ENCODE measurements at places on chromosomes 7 and 10.

GRCh38 chr10:13651969-13652720 is 65.4 kb downstream of the PRPF18 start:
- no peak for DNase-seq

DNA sequence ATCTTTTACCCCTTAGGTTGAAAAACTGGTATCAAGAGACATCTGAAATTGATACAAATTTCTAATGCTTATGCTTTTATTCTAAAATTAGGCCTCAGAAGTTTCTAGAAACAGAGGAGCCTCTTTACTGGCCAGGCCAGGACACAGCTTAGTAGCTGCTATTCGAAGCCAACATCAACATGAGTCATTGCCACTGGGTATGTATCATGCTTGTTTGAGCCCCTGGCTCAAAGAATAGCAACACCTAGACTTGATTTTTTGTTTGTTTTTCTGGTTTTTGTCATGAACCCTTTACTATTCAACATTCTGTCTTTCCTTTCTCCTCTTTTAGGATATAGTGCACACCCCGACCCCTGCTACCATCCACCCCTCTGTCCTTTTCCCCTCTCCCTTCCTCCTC is 90.9 kb upstream of the STK17A start:
- DNase-seq: no peak

- DNase-seq: no peak
These were observed 15.3 kb downstream of the KCNH2 start for GRCh38 chr7:150962553-150963399.

DNA sequence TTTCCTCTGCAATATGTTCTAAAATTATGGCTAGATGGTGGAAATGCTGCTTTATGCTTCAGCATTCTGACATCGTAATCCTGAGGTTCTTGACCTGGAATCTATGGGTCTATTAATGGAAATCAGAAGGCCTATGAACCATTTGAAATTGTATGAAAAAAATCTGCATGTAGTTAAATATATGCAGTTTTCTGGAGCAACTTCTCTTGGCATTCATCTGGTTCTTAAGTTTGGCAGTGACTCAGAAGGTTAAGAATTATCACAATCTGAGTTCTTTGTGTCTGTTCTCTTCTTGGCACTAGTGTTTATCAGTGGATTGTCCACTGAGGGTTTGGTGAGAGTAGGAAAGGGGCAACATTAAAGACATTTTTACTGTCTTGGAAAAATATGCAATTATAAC is 71.1 kb upstream of the FZD1 start:
- no peak for DNase-seq

DNA sequence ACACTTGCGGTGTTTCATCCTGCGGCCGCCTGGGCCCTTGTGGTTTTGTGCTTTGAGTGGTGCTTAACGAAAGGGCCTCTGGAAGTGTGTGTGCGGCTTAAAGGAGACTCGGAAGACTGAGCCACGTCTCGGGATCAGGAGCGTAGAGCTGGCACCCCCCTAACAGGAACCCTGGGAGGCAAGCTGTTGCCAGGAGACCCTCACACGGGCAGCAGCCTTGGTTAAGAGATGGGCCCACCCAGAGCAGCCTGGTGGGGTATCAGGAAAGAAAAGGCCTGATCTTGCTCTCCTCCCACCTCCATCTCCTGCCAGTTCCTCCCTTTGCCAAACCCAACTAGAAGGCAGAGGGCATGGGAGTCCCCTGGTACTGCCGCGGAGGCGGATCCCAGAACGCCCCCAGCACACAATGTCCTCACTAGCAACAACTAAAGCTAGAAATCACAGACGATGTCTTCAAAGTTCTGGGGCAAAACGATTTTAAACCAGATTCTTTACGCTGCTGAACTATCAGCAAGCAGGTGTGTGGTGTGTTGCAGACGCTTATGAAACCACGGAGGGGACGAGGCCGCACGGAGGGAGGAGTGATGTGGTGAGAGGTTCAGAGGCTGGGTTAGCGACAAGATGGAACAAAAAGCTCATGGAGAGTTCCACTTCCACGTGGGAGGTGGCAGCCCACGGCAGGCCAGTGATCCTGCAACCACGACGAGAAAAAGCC is 67.0 kb upstream of the INPP5A start:
- no peak for DNase-seq

- no peak for DNase-seq
These were observed 94.3 kb downstream of the OAT start for GRCh38 chr10:124324451-124324850.

- DNase-seq: no peak
These were observed 76.1 kb upstream of the DUSP5 start for GRCh38 chr10:110421512-110422138.

GRCh38 chr7:69002416-69002815 is 595.9 kb upstream of the AUTS2 start:
- DNase-seq: no peak

DNA sequence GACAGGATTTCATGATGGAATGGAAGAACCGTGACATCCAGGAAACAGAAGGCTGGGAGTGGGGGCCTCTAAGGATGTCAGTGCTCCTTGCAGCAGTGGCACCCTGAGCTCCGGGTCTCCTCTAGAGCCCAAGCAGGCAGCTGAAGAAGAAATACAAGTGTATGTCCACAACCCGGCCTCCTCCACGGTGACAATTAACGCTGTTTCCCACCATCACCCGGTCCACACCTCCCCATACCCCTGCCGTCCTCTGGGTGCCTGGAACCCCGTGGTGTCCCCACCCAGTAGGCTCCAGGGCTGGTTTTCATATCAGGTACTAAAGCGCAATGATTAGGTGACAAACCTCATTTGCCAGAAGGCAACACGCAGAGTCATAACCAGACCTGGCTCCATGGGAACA is 30.3 kb downstream of the GRID1 start:
- DNase-seq: no peak

GRCh38 chr7:27162561-27163287 is 2.6 kb downstream of the HOXA9 start:
- DNase-seq: no peak

DNA sequence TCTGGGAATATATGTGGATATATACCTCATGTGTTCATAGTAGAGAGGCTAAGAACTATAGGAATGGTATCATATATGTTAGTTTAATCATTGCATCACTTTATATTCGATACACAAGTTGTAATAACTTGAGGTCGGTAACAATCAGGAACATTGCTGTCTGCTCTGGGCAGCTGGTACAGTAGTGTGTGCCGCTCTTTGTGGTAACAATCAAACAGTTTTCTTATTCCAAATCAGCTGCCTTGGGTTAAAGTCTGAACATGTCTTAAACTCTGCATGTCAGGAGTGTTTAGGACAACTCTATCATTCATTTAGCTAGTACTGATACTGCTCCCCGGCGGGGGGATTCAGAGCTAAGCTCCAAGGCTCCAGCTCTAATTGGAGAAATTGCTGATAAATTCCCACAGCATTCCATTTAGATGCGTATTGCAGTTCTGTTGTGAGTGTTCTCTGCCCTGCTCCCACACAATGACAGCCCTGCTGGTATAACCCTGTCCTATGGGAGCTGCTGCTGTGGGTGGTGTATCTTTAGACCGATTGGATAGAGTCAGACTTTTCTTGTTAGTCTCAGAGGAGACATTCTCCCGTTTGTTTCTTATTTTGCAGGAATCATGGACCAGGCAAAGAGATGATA is 707.5 kb upstream of the FZD8 start:
- DNase-seq: no peak

DNA sequence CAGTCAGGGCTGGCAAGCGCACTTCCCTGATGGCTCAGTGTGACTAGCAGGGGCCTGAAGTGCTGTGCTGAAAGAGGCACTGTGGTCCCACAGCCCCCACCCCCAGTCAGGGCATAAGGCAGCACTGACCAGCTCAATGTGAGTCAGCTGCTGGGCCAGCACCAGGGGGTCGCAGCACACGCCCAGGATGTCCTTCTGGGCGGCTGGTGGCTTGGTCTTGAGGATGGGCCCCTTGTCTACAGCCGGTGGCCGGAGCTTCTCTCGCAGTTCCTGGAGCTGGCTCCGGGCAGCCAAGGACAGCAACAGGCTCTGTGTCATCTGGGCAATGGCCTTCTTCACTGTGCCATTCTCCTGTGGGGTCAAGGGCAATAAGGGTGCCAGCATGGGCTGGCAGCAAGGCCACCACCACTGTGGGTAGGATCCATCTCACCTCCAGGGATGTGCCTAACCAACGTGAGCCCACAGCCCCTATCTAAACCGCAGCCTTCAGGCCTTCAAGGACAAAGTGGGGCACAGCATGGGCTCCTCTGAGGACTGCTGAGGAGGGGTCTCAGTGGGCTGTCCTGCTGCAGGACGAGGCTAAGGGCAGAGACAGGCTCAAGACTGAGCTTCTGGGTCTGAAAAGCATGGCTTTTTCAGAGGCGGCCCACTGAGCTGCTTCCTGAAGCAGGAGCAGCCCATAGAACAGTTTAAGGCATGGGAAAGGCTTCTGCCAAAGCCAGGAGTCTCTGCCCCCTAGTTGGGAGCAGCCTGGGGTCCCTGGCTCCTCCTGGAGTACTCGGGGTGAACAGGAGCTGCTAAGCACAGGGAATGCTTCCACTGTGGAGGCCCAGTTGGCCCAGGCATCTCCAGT is 62.5 kb downstream of the CSGALNACT2 start:
- no peak for DNase-seq

DNA sequence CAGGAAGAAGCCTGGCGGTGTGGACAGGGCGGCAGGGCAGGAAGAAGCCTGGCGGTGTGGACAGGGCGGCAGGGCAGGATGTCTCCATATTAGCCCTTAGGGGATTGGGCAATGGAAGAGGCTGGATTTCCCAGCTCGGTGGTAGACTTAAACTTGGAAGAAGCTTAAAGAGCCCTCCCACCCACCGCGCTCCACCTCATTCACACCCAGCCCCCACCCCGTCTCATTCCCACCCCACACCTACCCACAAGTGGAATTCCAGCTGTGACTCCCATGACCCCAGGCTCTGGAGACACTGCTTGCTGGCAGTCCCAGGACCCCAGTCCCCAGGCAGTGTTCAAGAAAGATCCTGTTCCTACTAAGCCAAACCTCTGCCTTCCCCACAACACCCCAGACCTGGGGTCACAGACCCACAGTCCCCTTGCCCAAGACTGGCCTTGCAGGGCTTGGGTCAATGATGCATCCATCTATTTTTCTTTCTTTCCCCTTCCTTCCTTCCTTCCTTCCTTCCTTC is 34.0 kb downstream of the SPDYE6 start:
- DNase-seq: no peak

GRCh38 chr7:30804078-30804661 is 33.0 kb downstream of the MINDY4 start:
- DNase-seq: no peak

DNA sequence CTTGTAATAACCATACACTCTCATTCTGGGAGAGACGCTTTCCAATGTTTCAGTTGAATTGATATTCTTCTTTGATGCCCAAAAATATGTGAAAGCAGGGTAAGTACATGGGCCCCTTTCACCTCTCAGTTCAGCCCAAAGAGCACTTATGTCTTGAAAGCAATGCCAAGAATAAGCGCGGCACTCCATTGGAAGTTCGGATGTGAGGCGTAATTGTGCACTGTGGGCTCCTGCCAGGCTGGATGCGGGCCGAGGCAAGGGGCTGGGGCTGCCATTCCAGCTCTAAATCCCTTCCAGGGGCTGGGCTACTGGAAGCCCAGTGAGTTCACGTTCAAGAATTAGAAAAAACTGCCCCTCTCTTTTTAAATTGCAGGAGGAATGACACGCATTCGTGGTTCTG is 113.8 kb downstream of the EBF3 start:
- DNase-seq: no peak

GRCh38 chr10:124961248-124961570 is 19.3 kb downstream of the ZRANB1 start:
- DNase-seq: no peak

- DNase-seq: no peak
These were observed 78.0 kb upstream of the ADRB1 start for GRCh38 chr10:113965683-113966082.

DNA sequence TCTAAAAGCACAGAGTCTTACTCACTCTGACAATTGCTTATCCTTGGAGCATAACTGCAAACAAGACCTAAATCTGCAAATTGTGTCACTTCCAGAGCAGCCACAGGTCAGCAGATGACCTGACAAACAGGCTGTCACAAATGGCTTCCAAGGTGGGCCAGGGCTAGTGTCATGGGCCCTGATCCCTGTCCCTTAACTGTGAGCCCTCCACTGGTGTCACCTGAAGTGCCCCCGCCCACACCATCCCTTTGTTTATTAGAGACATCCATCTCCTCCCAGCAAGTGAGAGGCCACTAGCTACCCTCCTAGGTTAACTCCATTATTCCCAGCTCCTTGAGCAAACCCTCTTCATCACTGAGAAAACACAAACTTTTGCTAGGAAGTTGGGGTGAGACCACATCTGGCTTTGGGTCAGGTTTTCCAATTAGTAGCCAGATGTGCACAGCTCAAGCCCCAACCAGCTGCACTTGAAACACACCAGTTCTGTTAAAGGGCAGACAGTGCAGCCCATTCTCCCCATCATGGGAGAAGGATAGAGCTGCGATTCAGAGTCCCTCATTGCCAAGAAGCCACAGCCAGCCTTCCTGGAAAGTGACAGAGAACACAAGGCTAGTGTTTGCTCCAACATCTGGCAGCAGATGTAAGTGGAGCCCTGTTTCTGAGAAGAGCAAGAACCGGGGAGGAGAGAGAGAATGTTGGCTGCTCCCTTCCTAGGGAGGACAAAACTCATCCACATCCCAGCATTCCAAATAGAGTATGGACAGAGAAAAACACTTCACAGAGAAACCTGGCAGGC is 75.7 kb upstream of the NANOS1 start:
- no peak for DNase-seq

- DNase-seq: no peak
These were observed 126.1 kb upstream of the PPP2R2D start for GRCh38 chr10:131774681-131775085.

DNA sequence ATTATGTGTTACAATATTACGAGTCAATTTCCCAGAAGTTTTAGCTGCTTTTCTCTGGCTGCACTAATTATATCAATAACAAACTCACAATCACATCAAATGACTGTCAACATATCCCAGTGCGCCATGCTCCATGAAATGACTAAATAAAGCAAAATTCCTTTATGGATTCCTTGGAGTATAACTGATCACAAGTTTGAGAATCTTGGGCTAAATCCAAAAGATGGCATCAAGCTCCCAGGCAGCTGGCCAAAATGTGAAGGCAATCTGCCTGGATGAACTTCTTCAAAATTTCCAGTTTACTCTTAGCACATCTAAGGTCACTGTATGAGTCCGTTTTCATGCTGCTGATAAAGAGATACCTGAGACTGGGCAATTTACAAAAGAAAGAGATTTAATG is 210.8 kb downstream of the CCSER2 start:
- no peak for DNase-seq

GRCh38 chr10:6695519-6695918 is 115.4 kb upstream of the PRKCQ start:
- no peak for DNase-seq

DNA sequence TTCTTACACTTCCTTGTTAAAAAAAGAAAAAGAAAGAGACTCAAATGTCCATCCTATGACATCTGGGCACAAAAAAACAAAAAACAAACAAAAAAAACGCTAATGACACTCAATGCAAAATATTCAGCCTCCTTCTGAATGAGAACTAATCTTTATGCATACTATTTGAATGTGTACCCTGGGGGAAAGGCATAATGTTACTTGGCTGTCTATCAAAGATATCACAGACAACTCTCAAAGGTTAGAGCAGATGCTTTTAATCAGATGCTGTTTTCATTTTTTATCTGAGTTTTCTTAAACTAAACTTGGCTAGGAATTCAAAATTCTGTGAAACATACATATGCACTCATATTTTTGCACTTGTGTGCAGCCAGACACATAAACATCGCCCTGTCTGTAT is 745.8 kb downstream of the CNTNAP2 start:
- no peak for DNase-seq

All from stimulated activated CD8-positive, alpha-beta memory T cell treated with anti-CD3 and anti-CD28 coated beads, Interleukin-4, amount 100 ng/mL, for 1 hour (primary cell).